ENCODE measurements at places on chromosomes 16 and 17.

GRCh38 chr16:53433930-53434376, 318 bp upstream of the RBL2 start:
- DNase-seq: no peak

GRCh38 chr17:7421186-7421585, 1.1 kb downstream of the SPEM1 start:
- no peak for DNase-seq

DNA sequence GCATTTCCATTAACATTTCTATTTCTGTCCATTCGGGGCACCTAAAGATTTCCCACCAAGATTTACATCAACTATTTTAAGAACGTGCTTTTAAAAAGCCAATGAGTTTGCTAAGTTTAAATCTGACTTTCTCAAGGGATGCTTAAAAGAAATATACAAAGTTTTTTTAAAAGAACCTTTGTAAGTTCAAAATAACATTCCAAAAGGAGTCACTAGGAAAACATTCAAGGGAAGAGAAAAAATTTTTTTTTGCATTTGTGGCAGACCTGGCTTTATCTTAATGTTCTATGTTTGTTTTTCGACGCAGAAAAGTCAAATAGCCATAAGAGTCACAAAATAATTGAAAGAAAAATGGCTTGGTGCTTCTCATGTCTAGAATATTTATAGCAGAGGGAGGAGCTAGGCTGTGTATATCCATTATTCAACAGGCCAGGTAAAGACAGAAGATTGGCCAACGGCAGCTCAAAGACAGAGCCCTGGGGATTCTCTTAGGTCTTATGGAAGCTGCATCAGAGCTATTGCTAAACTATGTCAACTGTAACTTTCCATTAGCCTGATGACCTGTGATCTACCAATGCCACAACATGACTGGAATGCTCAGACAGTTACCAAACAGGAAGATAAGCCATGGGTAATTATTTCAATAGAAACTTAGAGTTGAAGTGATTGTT, 37.8 kb upstream of the MYOCD start:
- no peak for DNase-seq

DNA sequence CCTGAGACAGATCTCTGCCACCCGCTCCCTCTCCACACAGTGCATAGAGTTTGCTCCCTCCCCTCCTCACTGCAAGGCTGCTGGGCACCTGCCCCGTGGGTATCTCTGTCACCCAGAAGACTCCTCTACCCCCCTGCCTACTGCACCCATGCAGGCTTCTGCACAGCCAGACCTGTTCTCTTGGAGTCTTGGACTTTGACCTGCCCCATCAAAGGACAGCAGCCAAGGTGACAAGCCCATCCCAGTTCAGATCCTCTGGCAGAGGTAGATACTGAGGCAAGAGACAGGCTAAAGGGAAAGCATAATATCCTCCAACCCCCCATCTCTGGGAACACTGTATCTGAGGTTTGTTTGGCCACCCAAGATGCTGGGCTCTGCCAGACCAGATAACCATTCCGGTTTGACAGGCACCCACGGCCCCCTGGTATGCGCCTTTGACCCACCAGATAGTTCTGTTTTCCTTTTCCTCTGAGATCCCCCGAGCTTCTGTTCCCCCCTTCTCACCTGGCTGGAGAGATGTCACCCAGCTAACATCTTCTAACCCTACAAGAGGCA, 239.6 kb downstream of the SOX9 start:
- DNase-seq: no peak

GRCh38 chr17:21027031-21027430, 15.8 kb downstream of the USP22 start:
- no peak for DNase-seq

DNA sequence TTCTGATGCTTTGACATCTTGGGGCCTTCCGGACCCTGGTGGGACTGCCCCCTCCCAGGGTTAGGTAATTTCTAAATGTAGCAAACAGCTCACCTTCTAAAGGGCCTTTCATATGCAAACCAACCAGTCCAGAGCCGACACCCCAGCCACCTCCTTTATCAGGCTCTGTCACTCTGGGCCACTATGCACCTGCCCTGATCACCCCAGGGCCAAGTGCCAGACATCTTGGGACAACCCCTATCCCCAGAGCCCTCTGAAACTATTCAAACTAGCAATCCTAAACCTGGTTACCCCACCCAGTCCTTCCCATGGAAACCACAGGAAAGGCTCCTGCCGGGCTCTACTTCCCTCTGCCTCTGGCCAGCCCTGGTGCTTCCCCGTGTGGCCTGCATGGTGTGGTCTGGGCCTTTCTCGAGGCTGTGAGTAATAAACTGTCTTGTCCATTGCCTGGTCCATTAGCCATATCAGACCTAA, 91.2 kb upstream of the TNRC6C start:
- DNase-seq: no peak

GRCh38 chr16:48492133-48492532, 106.9 kb upstream of the SIAH1 start:
- DNase-seq: no peak

GRCh38 chr17:47270946-47271705, 17.5 kb downstream of the ITGB3 start:
- DNase-seq: no peak

DNA sequence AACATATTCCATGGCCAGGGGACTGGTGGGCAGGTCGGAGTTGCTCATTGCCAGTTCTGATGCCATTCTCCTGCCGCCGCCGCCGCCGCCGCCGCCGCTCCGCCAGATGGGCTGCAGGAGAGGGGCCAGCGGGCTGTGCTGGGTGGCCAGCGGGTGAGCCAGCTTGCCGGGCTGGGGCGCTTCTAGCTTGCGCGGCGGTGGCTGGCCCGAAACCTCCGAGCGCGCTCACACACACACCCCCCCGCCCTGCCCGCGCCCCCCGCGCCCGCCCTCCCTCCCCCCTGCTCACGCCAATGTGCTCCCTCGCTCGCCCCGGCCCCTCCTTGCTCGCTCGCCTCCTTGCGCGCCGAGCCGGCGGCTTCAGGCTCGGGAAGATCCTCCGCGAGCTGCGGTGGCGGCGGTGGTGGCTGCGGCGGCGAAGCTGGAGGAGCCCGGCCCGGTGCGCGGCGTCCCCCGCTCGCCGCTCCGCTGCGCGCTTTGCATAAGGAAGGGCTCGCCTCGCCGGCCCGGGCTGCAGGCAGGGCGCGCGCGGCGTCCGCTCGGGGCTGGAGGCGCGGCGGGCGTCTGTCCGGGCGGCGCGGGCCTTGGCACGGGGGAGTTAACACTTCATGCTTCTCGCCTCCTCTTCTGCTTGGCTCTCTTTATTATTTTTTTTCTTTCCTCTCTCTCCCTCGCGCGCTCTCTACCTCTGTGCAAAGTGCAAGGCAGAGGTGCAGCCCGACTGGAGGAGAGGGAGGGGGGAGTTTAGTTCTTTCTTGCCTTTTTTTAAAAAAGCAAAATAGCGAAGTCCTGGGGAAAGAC, 500 bp downstream of the MAF start:
- DNase-seq: no peak

DNA sequence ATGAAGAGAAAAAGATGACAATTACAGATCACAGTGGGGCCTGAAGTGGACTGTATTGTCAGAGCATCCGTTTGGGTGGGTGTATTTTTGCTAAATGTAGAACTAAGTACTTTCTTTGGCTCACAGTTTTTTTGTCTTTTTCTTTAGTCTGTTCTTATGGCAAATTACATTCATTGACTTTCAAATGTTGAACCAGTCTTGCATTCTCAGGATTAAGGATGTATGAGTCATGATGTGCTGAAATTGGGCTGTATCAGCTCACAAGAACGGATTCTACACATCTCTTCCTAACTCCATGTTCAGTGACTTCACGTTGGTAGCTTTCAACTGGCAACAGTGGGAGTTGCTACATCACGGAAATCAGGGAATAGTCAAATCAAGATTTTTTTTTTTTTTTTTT, 66.5 kb downstream of the TEX2 start:
- DNase-seq: no peak

GRCh38 chr17:57370037-57370581, 113.8 kb downstream of the MSI2 start:
- no peak for DNase-seq

- no peak for DNase-seq
These were observed 85.3 kb upstream of the NSRP1 start for GRCh38 chr17:30031214-30031869.

DNA sequence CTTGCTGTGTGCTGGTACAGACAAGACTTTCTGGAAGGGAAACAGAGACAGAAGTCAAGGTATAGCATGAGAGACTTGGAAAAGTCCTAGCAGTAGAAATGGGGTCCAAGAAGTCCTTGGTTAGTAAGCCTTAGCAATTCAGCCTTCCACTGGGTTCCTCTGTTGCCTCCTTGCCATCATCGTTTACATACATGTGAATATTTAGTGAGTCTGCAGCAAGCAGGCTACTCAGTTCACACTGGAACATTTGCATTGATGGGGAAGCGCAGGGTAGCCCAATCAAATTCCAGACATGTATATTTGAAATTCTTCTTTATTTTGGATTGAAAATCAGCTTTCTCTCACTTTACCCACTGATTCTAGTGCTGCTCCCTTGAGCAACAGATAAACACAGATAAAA, 27.1 kb downstream of the LIMD2 start:
- DNase-seq: no peak

- DNase-seq: no peak
These were observed 15.0 kb upstream of the ADORA2B start for GRCh38 chr17:15929941-15930340.

- DNase-seq: no peak
These were observed 83.2 kb upstream of the TOB1 start for GRCh38 chr17:50949128-50949988.

GRCh38 chr17:80361495-80362220, 53.3 kb upstream of the ENDOV start:
- DNase-seq: no peak

DNA sequence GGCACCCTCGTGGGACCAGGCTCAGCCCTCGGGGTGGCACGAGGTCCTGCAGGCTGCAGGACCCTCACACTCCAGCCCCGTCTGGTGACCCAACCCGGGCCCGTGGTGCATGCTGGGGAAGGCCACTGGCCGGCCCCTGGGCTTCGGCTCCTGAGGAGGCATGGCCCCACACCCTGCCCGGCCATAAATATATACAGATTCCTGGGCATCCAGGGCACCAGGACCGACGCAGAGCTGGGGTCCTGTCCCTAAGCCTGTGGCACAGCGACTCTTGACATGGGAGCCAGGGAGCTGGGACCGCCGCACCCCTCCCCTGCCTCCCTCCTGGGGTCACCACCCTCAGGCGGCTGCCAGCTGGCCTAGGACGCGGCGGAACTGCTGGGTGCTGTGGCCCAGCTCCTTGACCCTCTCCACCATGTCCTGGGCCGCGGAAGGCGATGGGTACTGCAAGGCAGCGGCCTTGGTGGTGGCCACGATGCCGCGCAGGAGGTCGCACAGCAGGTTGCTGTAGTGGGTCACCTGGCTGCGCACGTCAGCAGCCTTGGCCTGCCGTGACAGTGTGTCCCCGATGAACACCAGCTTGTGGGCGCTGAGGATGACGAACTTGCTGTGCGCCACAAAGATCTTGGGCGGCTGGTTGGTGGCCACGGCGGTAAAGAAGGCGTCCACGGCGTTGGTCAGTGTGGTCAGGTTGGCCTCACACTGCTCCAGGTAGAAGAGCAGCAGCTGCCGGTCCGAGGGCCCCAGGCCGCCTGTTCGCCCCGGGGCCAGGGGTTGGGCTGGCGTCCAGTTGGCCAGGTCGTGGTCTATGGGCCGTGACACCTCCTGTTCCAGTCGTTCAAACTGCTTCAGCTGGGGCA, 10.6 kb downstream of the CTRB1 start:
- DNase-seq: no peak

GRCh38 chr17:67995570-67996263, 552 bp downstream of the C17orf58 start:
- DNase-seq: no peak

DNA sequence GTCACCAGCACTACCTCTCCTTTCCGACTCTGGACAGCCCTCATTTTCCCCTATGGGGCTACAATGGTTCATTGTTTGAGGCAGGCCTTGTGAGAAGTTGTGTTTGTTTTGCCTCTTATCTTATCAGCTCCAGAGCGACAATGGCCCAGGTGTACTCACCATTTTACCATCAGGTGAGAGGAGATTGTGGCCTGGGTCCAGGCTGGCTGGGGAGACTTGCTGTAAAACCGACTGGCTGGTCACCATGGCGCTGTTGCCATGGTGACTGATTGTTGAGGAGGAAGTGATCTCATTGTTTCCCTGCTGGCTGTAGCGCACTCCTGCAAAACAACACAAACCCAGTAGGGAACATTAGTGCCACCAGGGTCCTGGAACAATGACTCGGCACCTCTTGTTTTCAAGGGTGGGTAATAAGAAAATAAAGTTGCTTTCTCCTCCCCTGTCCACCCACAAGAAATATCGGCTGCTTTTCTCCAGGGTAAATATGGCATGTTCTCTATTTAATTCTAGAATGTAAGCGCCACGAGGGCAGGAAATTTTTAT, 34.4 kb downstream of the HNF1B start:
- no peak for DNase-seq

- DNase-seq: peak; percentile 9
These were observed 510.7 kb downstream of the MAF start for GRCh38 chr16:79089735-79090284.

- no peak for DNase-seq
These were observed 130.4 kb downstream of the MRM1 start for GRCh38 chr17:36731811-36732210.

GRCh38 chr16:23280483-23280967, 21.6 kb upstream of the SCNN1B start:
- no peak for DNase-seq

GRCh38 chr17:14318918-14319205, 18.0 kb downstream of the HS3ST3B1 start:
- no peak for DNase-seq

DNA sequence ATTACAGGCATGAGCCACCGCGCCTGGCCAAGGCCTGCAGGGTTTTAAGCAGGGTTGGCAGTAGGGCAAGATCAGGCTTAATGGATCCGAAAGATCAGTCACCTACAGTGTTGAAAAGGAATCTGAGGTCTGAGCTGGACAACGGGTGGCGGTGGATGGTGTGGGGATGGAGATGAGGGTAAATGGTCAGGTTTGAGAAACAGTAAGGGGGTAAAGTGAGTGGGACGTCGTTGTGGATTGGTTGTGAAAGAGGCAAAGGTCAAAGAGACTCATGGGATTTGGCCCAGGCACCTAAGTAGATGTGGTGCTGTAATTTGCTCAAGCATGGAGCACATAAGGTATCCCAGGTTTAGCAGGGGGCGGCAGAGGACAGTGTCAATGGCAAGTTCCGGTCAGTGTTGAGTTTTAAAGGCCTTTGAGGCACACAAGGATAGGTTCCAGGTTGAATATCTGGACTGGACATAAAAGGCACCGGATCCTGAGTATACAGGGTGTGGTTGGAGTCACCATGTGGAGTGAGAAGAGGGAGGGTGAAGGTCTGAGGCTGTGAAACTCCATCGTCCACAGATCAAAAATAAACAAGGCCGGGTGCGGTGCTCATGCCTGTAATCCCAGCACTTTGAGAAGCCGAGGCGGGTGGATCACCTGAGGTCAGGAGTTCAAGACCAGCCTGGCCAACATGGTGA, 1.1 kb upstream of the SLC16A5 start:
- DNase-seq: no peak

DNA sequence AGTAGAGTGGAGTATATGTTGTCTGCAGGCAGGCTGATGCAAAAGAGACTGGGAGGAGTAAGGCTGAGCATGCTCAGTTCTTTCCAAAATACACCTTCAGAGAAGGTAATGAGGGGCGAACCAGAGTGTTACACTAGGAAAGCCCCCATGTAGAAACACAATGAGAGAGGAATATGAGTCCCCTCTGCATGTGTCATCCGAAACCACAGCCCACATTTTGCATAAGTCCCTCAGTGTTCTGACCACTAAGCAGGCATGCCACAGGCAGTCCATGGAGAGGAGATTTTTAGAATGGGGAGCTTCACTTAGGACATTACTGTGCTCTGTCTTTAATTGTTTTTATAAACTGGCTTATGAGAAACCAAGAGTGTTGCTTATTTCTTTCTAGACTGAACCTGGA, 32.0 kb downstream of the SLC6A2 start:
- no peak for DNase-seq
